ENCODE measurements at places on chromosomes 1 and 21.

DNA sequence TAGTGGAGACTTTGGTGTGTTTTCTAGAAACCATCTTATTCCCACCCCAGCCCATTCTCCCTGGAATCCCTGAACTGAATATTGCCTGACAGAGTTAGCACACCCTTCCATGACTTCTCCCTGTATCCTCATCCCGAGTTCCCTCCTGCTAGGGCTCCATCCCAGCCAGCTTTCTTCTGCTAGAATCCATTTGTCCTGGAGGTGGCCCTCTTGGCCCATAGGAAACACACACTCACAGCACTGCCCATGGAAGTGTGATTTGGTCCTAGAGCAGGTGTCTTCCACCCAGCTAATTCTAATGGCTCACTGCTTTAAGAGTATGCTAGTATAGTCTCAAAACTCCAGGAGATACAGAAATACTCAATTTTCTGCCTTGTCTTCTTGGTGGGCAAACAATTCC lies 4.1 kb downstream of the KRTAP15-1 start:
- DNase-seq, result no peak

DNA sequence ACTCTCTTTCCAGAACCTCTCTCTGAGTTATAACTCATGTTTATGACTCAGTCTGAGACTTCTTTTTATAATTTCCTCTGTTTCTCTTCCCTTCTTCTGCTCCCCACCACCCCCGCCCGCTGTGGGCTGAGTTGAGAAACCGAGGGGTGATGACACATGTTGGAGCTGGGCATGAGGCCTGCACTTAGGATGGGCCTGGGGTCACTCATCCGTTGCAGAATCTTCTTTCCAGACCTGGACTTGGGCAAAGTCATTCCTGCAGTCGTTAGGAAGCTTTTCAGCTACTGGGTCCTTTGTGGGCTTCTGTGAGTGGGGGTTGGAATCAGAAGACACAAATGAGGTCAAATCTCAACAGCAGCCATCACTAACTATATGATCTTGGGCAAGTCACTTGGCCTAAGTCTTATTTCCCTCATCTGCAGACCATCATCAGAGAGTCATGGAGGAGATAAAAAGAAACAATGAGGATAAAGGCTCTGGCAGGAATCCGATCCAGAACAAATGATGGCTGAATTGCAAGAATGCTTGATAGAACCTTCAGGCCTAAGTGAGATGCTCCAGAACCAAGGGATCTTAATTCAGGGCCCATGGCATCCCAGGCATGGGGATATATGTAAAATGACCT lies 53.4 kb downstream of the RPS6KA1 start:
- no peak for DNase-seq

GRCh38 chr1:58997060-58997411 lies 213.2 kb upstream of the JUN start:
- no peak for DNase-seq

GRCh38 chr1:175441791-175442190 lies 249.2 kb upstream of the KIAA0040 start:
- no peak for DNase-seq

DNA sequence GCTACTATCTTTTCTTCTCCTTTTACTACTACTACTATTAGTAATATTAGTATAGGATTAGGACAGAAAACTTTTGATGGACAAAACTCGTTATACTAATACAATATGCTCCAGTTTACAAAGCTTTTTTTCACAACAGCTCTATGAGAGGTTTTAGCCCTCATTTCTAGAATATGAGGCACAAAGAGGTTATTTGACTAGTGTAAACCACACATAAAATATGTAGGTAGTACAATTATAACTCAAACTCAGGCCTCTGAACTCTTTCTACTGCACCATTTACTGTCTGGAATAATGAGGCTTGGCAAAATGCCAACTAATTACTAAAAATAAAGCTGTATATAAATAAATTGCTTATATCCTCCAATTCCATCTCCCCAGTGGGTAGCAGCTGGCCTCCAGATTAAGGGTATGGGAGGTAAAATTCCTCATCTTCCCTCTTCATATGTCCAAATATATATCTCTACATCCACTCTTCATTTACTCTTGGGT lies 99.9 kb downstream of the LYST start:
- DNase-seq, result no peak

DNA sequence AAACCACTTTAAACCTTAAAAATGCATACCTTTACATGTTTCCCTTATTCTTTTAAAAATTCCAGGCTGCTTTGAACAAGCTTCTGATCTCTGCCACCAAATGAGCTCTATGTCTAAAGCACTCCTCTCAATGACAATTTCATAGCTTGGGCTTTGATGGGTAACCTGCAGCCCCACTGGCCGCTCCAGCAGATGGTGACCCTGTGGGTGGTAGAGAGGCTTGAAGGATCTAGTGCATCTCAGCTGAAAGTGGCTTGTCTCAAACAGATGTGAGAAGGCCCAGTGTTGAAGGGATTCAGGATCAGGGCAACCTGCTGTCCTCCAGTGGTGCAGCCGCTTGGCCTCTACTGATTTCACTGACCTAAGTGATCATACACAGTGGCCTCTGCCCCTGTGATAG lies 84.7 kb upstream of the IRF2BP2 start:
- DNase-seq, result no peak

- no peak for DNase-seq
Observed at GRCh38 chr21:35051287-35051818, 2.3 kb upstream of the RUNX1 start.

- no peak for DNase-seq
Observed at GRCh38 chr1:3015744-3016143, 5.5 kb upstream of the ACTRT2 start.

DNA sequence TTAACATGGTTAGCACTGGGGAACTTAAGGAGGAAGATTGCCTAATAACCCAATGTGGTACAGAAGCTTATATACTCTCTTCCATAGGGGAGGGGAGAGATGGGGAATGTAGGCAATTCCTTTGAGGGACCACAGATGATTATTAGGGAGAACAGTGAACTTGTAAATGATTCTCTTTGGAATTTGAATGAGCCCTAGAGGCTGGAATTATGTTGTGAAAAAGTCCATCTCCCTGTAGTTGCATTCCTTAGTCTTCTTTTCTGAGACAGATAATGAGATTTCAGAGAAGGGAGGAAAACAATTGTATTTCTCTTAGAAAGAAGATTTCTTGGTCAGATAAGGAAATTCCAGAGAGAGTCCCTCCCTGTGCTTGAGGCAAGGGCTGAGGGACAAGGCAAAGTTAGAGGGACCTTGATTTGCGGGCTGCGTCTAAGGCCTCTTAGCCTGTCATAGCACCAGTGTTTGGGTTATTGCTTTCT lies 89.0 kb upstream of the HMCN1 start:
- DNase-seq, result no peak

DNA sequence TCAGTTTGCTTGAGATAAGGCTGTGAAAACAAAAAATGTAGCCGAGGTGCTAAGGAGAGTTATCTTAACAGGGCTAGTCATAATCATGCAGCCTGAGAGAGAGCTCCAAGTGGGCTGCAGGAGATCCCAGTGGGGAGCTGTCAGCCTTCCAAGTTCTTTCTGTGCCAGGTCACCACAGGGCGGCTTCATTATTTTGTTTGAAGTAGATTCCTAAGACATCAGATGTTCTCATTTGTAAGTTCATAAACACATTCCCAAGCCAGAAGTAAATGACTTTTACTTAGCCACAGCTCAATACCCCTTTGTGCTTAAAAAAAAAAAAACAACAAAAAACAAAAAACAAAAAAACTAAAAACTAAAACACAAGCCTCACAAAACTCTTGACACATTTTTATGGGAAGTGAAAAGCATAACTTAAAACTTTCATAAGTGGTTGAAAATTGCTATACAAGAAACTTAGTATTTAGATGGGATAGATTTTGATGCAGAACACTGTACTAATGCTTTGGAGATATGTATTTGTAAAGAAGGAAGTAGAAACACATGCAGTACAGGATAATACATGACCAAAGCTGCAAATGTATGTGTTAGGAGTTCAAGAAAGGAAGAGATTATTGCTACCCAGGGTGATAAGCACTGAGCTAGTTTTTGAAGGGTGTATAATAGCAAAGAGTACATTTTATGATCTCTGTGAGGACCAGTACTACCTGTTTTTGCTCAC lies 8.6 kb downstream of the CDC14A start:
- DNase-seq, result no peak

DNA sequence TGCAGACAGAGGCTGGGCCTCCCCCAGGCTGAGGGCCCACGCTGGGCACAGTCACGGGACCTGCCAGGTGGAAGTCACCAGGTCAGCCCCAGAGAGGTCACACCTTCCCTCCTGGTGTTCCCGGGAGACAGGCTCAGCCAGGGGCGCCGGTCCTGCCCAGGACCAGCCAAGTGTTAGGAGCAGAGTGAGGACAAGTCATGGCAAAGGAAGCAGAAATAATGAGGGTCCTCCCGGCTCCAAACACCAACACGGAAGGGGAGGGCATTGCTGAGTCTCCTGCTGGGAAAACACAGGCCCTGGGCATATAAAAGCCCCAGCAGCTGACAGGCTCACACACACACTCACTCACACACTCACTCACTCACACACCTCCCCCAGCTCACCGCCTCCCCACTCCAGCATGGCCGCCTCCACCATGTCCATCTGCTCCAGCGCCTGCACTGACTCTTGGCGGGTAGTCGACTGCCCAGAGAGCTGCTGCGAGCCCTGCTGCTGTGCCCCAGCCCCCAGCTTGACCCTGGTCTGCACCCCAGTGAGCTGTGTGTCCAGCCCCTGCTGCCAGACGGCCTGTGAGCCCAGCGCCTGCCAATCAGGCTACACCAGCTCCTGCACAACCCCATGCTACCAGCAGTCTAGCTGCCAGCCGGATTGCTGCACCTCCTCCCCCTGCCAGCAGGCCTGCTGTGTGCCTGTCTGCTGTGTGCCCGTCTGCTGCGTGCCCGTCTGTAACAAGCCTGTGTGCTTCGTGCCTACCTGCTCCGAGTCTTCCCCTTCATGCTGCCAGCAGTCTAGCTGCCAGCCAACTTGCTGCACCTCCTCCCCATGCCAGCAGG lies at the start of gene KRTAP10-10:
Gene KRTAP10-10, plus strand, starts transcription at position 339 of the 833 bp plus-strand sequence. Its CDS starts 62 bp downstream, at position 401.
- no peak for DNase-seq

DNA sequence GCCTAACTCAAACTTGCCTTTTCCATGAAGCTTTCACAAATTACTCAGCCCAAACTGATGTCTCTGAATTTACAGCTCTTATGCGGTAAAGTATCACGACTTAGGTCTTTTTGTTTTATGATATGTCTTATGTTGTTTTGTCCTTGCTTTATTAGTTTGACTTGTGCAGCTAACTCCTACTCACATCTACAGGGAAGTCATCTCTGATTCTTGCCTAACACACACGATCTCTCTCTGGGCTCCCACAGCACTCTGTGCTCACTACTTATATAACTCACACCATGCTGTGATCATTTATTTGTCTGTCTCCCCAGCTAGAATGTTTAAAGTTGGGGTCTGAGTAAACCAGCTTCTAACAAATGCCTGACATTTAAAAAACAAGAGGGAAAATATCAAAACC lies 9.3 kb upstream of the PI4KB start:
- DNase-seq, result no peak

DNA sequence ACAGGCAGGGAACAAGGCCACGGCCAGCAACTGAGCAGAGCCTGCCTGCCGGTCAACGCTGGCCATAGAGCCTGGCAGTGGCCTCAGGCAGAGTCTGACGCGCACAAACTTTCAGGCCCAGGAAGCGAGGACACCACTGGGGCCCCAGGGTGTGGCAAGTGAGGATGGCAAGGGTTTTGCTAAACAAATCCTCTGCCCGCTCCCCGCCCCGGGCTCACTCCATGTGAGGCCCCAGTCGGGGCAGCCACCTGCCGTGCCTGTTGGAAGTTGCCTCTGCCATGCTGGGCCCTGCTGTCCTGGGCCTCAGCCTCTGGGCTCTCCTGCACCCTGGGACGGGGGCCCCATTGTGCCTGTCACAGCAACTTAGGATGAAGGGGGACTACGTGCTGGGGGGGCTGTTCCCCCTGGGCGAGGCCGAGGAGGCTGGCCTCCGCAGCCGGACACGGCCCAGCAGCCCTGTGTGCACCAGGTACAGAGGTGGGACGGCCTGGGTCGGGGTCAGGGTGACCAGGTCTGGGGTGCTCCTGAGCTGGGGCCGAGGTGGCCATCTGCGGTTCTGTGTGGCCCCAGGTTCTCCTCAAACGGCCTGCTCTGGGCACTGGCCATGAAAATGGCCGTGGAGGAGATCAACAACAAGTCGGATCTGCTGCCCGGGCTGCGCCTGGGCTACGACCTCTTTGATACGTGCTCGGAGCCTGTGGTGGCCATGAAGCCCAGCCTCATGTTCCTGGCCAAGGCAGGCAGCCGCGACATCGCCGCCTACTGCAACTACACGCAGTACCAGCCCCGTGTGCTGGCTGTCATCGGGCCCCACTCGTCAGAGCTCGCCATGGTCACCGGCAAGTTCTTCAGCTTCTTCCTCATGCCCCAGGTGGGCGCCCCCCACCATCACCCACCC lies at the start of gene TAS1R3:
Gene TAS1R3, plus strand, starts transcription at position 213 of the 898 bp plus-strand sequence. Its CDS starts 66 bp downstream, at position 279.
- DNase-seq, result no peak

GRCh38 chr21:38942748-38943211 lies 137.1 kb downstream of the ETS2 start:
- peak; percentile 40 for DNase-seq

- DNase-seq, result peak; percentile 40
Observed at GRCh38 chr21:41851090-41851790, 27.9 kb downstream of the PRDM15 start.

DNA sequence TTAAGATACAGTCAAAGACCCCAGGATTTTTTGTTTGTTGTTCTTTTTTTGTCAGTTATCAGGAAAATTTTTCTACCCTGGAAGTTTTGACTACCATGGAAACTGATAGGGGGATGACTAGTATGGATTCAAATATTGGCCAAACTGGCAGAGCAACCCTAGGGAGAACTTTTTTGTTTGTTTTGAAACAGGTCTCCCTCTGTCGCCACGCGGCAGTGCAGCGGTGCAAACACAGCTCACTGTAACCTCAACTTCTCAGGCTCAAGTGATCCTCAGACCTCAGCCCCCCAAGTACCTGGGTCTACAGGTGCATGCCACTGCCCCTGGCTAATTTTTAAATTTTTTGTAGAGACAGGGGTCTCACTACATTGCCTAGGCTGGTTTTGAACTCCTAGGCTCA lies 46.6 kb downstream of the TOR3A start:
- DNase-seq, result no peak

GRCh38 chr1:46396441-46397398 lies 2.6 kb downstream of the FAAH start:
- DNase-seq, result peak; percentile 29

DNA sequence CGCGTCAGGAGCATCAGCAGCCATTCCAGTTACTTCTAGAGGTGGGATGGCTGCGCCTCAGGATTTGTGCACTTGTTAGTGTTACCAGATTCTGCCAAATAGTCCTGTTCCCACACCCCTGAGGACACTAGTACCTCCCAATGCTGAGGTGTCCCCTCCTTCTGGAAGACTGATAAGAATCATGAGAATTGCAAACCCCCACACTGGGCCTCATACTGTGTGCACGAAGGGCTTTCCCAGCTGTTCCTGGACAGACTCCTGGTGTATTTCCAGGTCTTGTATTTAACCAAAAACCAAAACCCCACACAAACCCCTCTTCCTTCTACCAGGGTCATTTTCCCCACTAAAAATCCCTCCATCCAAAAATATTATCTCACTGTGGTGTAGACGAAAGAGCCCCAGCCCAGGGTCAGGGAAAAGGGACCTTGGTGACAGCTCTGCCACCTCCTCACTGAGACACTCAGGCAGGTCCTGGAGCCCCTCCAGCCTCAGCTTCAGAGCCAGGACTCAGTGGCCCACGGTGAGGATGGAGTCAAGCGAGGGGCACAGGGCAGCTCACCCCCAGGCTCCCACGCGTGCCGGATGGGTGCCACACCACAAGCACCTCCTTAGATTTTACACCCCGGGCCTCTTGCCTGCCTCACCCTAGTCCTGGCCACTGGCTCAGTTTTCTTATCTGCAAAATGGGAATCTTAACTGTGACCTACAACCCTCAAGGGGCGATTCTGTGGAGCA lies 131.4 kb upstream of the RUNX3 start:
- DNase-seq, result no peak
